Kasumi-1 (cell line): ENCODE measurements at places on chromosomes 2 and 18.

DNA sequence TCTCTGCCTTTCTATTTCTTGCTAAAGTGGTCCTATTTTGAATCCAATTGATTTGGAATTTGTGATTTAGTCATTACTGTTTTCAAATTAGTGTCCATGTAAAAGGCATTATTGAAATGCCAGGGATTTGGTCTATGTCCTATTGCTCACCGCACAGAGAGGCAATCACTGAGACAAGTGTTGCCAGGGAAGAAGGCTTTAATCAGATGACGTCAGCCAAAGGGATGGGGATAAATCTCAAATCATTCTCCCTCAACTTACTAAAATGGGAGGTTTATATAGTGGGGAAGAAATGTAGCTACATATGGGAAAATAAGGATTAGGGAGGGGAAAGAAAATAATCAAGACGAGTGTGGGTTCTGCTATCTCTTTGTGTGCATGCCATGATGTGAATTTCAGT lies 9.6 kb downstream of the SERPINB12 start:
- no peak for DNase-seq

DNA sequence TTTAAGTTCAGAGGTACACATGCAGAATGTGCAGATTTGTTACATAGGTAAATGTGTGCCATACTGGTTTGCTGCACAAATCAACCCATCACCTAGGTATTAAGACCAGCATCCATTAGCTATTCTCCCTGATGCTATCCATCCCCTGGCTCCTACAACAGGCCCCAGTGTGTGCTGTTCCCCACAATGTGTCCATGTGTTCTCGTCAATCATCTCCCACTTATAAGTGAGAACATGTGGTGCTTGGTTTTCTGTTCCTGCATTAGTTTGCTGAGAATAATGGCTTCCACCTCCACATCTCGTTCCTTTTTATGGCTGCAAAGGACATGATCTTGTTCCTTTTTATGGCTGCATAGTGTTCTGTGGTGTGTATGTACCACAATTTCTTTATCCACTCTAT lies 75.8 kb downstream of the SUCLG1 start:
- DNase-seq = no peak

DNA sequence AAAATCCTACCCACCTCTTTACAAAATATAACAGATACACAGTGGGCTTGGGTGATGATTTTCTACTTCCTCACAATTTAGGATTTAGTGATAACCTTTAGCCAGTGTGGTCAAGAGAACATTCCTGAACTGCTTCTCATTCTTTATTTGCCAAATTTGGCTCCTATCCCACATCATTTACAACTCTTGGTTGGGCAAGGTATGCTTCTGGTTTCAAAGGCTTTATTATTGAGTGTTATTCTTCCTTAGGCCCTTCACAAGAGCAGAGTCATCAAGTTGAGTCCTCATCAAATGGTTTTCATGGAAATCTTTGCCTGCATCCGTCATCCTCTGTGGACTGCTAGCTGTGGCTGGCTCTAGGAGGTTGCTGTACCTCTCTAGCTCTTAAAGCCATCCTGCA lies 472.0 kb upstream of the ETAA1 start:
- no peak for DNase-seq

GRCh38 chr2:137960223-137960622 lies 4.0 kb upstream of the HNMT start:
- DNase-seq = no peak

GRCh38 chr2:148928395-148928794 lies 53.4 kb downstream of the KIF5C start:
- no peak for DNase-seq

DNA sequence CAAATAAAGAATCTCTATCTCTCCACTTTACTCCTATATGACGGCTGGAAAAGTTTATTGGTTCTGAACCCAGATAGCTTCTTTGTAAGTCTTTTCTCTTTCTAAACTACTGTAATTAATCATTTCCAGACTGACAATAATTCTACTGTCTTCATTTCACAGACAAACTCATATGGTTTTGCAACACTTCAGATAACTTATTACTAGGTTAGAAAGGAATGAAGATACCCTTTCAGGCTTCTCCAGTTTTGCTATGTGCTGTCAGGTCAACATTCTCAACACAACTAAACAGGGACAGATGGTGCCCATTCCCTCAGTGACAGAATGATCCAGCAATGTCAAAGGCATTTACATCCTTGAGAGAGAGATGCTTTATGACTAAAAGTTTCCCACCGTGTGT lies 198.5 kb upstream of the ITGA4 start:
- no peak for DNase-seq

DNA sequence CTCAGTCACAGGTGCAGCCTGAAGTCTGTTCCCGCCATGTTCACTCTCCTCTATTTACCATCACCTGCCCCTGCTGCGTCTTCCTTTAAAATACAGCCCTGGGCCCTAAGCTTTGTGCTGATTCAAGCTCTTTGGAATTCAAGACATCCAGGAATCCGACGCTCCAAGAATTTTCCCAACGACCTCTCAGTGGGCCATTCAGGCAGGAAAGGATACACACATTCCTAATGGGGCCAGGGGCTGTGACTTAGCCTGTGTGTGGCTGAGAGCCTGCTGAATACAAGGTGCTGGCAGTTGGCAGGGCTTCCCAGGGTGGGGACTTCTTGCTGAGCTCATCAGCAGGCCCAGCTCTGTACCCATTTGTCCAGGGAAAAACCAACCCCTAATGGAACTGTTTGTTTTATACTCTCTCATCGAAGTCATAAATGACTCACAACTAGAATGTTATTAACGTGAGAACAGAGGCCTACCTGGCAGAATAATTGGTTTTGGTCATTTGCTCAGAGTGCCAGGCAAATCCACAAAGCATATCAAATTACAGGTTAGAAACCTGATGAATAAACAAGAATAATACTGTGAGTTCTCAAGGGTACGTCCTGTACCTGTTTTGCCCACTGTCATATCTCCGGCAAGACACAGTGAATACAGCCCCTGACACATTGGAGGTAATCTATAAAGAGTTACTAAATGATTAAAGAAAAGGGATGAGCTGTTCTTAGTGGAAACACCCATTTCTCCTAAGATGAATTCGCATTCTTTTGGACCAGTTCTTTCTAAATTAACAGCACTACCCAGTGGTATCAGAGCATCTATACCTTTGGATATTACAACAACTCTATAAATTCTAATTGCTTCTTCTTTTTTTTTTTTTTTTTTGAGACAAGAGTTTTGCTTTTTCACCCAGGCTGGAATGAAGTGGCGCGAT lies 12.6 kb upstream of the KCMF1 start:
- no peak for DNase-seq

DNA sequence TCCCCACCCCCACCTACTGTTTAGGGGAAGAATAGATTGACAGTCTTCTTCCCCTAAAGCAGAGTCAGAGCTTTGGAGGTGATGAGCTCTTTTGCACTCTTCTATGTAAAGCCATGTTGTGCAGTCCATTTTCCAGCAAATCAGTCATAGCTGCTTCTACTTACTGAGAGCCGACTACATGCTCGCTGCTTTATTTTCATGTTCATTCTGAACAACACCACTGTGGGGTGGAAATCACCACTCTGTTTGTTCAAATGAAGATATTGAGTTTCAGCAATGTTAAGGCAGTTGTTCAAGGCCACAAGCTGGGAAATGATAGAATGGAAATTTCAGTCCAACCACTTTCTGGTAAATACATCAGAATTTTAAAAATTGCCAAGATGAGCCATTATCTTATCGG lies 88.3 kb downstream of the INSIG2 start:
- no peak for DNase-seq

GRCh38 chr2:167114018-167114417 lies 225.7 kb downstream of the XIRP2 start:
- DNase-seq = no peak

GRCh38 chr18:23588836-23589560 lies 2.7 kb upstream of the NPC1 start:
- DNase-seq = no peak

- no peak for DNase-seq
Measured at GRCh38 chr2:158633261-158633660, 161.9 kb upstream of the DAPL1 start.

DNA sequence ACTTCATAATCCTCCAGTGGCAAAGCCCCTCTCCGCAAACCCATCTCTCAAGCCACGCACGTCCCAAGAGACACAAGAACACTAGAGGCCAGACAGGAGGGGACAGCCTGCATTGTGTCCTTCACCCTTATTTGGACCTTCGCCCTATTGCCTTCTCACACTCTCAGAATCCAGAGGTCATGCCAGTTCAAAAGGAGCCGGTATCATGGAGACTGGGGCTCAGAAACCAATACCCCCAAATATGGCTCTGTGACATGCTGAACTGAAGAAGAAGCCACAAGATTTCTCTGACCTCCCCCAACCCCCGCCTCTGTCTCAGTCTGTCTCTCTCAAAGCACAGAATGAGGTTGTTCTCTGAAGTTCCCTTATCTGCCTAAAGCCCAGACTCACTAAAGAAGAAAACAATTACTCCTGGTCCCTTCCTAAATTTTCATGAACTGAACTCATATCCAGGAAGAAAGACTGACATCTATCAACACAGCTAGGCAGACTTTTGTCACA lies 19.2 kb upstream of the SPATA3 start:
- DNase-seq = no peak

GRCh38 chr18:1006304-1006703 lies 101.6 kb downstream of the ADCYAP1 start:
- DNase-seq = no peak

GRCh38 chr2:239756031-239756789 lies 268.9 kb downstream of the NDUFA10 start:
- DNase-seq = no peak

DNA sequence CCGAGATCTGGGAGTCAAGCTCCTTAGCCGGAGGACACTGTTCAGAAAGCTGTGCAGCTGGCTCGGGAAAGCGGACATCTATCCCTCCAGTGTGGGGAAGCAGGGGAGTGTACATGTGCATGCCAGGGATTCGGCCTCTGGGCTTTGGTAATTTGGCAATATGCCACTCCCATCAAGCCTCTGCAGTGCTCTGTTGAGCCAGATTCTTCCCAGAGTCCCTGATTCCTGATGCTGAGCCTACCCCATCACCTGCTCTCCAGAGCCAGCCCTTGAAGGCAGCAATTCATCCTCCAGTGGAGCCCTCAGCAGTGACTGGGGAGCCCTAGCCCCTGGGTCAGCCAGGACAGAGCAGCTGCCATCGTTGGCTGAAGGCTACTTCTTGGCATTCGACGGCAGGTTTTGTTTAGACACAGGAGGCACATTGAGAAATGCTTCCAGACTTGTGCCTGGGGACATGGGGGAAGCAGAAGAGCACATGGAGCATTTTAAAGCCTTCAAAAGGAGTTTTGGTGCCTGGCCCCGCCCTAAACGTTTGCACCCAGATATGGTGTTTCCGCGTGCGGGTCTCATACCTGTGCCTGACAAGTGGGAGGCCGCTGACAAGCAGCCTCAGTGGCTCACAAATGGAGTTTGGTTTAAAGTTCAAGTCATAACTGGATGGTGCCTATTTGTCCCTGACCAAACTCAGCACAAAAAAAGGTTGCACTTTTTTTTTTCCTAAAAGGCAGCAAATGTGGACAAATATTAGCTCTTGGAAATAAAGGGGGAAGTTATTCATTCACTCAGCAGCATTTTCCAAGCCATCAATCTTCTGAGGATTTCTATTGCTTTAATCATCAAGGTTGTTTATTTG lies 272.8 kb downstream of the CYRIA start:
- no peak for DNase-seq

- no peak for DNase-seq
Measured at GRCh38 chr18:75167759-75168618, 41.0 kb downstream of the PTGR3 start.

DNA sequence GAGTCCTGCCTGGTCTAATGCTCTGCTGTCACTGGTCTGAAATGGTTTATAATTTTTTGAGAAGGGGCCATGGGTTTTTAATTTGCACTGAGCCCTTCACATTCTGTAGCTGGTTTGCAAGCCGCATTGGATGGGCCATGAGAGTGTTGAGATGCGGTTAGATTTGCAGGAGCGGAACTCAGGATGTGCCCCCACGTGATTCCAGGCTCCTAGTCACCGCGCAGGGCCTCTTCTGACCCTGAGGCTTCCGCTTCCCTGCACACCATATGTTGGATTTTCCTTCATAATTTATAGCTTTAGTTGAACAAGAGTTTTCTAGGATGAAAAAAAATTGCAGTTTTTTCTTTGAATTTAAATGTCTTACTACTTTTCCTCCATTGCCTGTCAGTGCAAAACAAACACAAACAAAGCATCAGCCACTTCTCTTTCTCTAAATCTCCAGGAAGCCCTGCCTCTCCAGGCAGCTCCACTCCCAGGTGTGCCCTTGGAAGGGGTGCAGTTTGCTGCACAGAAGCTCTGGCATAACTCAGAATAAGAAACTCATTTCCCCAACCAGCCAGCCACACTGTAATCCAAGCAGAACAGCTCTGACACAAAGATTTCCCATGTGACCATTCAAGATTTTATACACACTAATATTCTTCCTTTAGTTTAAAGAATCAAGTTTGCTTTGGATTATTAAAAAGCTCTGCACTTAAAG lies 18.4 kb upstream of the TPO start:
- DNase-seq = no peak

GRCh38 chr2:38128653-38129052 lies 52.7 kb upstream of the CYP1B1 start:
- DNase-seq = peak; percentile 23

DNA sequence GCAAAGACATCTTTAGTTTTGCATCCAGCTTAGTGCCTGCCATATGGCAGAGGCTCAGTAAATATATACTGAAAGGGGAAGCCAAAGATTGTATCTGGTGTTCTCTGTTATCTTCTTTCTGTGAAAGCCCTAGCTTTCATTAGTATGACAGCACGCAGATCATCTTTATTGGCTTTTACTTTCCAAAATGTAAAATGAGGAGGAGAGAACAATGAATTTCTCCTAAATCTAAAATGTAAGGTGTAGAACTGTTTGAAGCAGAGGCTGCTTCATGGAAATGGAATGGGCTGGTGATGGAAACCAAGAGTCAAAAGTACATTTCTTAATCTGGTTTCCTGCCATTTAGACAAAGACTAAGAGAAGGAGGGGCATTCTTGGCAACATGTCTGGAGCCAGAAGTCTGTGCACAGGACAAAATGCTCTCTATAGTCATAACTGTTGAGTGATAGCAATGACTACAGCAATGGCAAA lies 1029.9 kb upstream of the PIK3C3 start:
- DNase-seq = no peak

GRCh38 chr2:154706660-154707059 lies 8.2 kb downstream of the KCNJ3 start:
- DNase-seq = no peak

DNA sequence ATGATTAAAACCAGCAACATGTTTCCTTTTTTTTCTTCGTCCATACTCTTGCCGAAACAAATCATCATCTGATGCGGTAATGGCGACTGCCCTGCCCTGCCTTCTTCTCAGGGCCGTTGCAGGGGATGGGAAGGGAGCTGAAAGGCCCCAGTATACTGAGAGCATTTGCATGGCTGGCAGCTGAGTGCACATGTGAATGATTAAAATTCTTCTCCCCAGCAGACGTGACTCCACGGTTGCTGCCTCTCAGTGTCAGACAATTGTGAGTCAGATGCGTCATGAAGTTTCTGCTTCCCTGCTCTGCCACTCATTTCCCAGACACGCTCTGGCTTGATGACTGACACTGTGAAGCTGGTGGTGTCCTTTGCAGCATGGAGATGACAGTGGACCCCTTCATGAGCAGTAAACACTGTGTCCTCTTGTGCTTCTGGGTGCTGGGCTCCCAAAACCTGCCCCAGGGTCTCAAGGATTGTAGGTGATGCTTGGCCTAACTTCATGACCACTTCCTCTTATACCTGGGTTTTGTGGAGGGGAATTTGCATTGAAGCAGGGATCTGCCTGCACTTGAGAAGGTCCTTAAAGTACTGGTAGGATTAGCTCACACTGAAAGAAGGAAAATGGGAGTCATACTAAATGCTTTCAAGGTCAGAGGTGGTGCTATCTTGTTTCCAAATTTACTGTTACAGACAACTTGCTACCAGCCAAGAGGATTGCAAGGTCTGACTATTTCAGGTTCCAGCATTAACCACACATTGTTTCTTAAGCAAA lies 222.5 kb upstream of the COPS8 start:
- DNase-seq = no peak
